ENCODE measurements at places on chromosomes 11 and 22. TPM values are rescaled to one million over a fixed set of nuclear protein-coding genes. Genes with fewer than 3 reads are reported as not detected.

GRCh38 chr11:4072668-4073285, 21.8 kb upstream of the RRM1 start:
- H3K27me3 ChIP-seq, result no peaks in the 10 kb centered on the region
- H3K4me1 ChIP-seq, result no peaks in the 10 kb centered on the region
- no peak for DNase-seq
- no peaks in the 10 kb centered on the region for H3K36me3 ChIP-seq

- peak; percentile 36 for DNase-seq
- H3K4me3 ChIP-seq, result no peak overlapping the region
Observed at GRCh38 chr11:69000831-69001242, 12.2 kb downstream of the MRGPRF start.

DNA sequence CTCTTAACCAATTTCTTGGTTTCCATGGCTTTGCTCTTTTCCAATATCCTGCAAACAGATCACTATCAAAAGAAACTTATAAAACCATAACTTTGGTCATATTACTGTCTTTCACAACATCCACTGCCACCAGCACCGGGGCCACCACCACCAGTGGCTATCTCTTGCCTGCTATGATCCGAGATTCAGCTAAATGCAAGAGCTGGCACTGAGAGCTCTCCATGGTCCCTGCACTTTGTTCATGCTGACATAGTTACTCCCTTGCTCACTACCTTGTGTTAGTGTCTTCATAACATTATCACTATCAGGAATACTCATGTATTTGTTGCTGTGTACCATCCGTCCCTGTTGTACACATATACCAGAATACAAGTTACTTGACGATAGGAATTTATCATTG, 299.0 kb downstream of the ETS1 start:
- H3K27ac ChIP-seq, result no peak overlapping the region
- no peak for DNase-seq
- no peaks in the 10 kb centered on the region for H3K27me3 ChIP-seq
- H3K4me3 ChIP-seq, result no peak overlapping the region
- no peaks in the 10 kb centered on the region for H3K36me3 ChIP-seq

CD248 gene
- 1.7 TPM for polyA plus RNA-seq
